Adipocyte (in vitro differentiated cells): ENCODE measurements at places on chromosomes 3 and 15.
A peak's percentile ranks its signal among the peaks of the same experiment; 100 is the strongest.

GRCh38 chr15:80502782-80503181 lies 98.6 kb downstream of the ARNT2 start:
- no peak for DNase-seq

DNA sequence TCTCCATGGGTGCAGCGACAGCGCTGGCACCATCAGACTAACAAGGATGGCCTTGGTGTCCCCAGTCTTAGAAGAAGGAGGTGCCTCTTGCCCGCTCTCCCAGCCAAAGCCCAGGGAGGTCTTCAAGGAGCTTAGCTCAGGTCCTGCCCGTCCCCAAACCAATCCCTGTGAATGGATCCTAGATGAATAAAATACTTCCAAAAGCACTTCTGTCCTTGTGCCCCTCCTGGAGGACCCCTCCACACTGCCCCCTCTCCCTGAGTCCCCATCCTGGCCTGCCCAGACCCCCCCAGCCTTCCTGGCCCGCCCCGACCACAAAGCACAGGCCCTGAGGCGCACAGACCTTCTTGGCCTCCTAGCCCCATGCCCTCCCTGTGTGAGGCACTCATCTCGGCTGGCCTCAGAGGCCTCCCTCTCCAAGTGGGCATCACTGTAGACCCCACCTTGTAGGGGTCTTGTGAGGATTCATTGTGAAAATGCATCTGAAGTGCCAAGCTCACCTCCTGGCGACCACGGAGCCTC lies 8.4 kb downstream of the SLC28A1 start:
- DNase-seq = no peak

- DNase-seq = no peak
These were observed 68.6 kb downstream of the SLC6A6 start for GRCh38 chr3:14471016-14471415.

DNA sequence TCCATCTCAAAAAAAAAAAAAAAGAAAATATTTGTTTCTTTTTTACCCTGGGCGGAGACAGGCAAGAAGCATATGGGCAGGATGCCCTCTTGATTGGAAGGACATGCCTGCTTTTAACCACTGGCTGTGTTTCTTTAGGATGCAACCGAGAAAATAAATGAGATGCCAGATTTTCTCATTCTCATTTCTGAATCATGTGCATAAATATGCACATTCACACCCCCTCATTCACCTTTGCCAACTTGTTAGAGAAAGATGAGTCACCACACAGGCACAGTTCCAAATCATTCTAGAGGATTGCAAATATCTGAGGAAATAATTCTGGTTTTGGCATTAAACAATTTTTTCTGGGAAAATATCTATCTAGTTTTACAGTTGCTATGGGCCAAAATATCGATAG lies 3.3 kb downstream of the LIPH start:
- DNase-seq = peak; percentile 94

GRCh38 chr3:159977295-159977694 lies 11.3 kb upstream of the IL12A start:
- DNase-seq = no peak

DNA sequence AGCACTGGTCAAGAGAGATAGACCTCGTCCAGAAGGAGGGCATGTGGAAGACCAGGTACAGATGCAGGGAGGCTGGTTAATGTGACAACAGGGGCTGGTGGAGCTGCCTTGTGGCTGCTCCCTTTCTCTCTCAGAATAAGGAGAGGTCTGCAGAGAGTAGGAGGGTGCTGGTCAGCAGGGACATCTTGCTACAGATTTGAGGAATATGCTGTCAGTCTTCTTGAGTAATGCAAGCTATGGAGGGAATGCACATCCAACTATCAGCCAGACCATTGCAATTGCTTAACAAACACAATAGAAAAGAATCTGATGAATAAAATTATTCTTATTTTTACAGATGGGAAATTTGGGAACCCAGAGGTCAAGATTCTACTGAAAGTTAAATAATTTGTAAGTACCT lies 20.3 kb upstream of the SIAH2 start:
- DNase-seq = peak; percentile 43

- no peak for DNase-seq
These were observed 27.0 kb upstream of the KCTD6 start for GRCh38 chr3:58464866-58465265.

DNA sequence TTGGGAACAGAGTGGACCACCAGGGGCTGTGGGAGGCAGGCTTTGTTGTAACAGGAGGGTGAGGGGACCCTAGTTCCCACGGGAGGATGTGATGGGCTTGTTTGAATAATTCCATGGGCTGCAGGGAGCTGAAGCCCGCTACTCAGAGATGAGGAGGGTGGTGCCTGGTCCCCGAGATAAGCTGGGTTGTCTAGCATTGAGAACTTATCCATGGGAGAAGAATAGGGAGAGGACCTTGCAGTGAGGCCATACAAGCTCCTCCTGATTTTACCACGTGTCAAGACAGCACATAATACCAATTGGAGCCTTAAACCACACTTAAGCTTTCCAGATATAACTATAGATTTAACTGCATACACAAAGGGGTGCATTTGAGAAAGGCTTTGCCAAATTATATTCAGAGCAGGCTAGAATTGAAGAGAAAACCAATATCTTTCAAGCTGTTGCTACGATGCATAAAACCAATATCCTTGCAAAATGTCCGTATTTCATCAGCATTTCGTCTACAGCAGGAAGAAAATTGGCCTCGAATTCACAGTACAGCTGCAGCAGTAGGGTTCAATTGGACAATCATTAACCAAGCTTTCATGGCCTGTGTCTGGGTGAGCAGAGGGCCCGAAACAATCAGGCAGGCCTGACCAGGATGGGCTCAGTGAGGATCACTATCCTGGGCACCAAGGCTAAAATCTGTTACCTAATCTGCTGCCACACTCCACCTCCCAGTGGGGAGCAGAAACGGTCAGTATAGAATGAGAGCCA lies 500.7 kb downstream of the OCA2 start:
- no peak for DNase-seq

GRCh38 chr15:68637767-68638404 lies 59.1 kb downstream of the CORO2B start:
- peak; percentile 77 for DNase-seq

GRCh38 chr3:140931801-140932200 lies 9.8 kb upstream of the SLC25A36 start:
- DNase-seq = peak; percentile 24

DNA sequence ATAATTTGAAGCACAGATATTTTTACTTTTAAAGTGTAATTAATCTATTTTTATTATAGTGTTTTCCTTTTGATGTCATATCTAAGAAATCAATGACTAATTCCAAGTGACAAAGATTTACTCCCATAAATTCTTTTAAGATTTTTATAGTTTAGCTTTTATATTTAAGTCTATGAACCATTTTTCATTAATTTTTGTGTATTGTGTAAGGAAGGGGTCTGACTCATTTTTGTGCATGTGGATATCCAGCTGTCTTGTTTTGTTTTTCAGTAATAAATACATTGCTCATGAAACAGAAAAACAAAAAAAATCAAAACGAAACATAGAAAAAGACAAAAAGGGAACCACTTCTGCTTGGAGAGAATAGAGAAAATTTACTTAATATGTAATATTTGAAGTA lies 145.1 kb downstream of the EPHA6 start:
- peak; percentile 41 for DNase-seq

- peak; percentile 52 for DNase-seq
These were observed 43.7 kb upstream of the ATP2C1 start for GRCh38 chr3:130850044-130850797.

GRCh38 chr3:143831208-143831607 lies 17.1 kb downstream of the SLC9A9 start:
- peak; percentile 60 for DNase-seq

DNA sequence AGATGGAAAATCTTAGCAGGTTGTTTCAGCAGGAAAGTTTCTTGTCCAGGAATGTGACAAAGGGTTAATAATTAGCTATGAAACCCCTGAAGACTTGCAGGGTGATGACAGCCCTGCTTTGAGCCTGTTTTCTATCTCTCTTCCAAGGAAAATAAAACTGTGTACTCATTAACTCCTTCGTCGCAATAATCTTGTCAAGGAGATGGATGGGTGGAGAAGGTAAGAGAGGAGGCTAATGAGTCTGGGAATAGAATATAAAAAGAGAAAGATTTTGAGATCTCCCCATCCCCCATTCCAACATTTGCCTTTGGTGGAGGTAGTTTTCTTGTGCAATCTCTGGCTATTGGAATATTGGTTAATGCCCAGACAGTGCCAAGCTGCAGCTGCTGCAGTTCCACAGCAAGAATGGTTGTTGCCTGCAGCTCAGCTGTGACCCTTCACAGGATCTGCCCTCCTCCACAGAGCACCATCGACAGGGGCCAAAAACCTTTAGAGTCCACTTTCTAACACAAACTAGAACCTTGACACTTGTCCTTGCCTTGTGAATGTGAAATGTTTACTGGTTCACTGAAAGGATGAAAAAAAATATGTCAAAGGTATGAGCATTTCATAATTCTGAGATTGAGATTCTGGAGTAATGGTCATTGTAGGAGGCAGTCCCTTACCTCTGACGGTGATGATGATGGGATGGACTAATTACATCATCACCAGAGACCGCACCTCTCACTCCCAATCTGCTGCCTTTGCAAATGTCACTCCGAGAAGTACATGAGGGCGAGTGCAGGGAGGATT lies 4.2 kb upstream of the LRIG1 start:
- no peak for DNase-seq

- no peak for DNase-seq
These were observed 1186.7 kb upstream of the EPHA6 start for GRCh38 chr3:95627697-95628096.

GRCh38 chr15:42152196-42152920 lies 4.1 kb downstream of the PLA2G4F start:
- DNase-seq = no peak

DNA sequence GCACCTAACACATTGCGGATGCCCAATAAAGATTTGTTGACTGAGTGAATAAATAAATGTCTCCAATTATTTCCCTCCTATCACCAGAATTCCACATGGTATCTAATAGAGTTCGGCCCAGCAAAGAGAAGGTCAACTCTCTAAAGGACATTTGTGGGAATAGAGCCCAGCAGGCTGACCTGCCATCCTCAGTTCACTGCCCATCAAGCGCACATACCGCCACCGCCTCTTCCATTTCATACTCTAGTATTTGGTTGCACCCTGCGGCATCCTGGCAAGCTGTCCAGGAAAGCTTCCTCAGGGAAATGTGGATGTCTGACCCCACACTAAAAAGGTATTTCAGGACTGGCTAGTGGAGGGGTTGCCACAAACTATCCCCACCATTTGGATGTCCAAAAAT lies 29.8 kb upstream of the DLG1 start:
- no peak for DNase-seq

- no peak for DNase-seq
These were observed 2.1 kb downstream of the CCDC51 start for GRCh38 chr3:48437812-48438211.
